ENCODE measurements at places on chromosomes 3 and 15. TPM values are rescaled to one million over a fixed set of nuclear protein-coding genes. Genes with fewer than 3 reads are reported as not detected.

GRCh38 chr3:30672959-30673358, 66.6 kb downstream of the TGFBR2 start:
- H3K36me3 ChIP-seq, result peaks cover 6% of the 10 kb centered on the region
- H3K27me3 ChIP-seq, result no peaks in the 10 kb centered on the region
- peaks cover 15% of the 10 kb centered on the region for H3K4me1 ChIP-seq
- DNase-seq, result no peak

- no peak overlapping the region for H3K4me3 ChIP-seq
- H3K4me1 ChIP-seq, result peaks cover 34% of the 10 kb centered on the region
- H3K27ac ChIP-seq, result no peak overlapping the region
These were observed 2.5 kb upstream of the HHLA2 start for GRCh38 chr3:108293858-108294257.

GRCh38 chr3:37986479-37987314, 3.9 kb upstream of the VILL start:
- H3K4me3 ChIP-seq, result peak overlapping the region; percentile 13
- H3K27me3 ChIP-seq, result no peaks in the 10 kb centered on the region
- H3K4me1 ChIP-seq, result peaks cover 78% of the 10 kb centered on the region
- peak overlapping the region; percentile 83 for H3K27ac ChIP-seq

GRCh38 chr3:43996379-43997301, 245.0 kb upstream of the TOPAZ1 start:
- H3K27ac ChIP-seq, result no peak overlapping the region
- peak; percentile 35 for DNase-seq
- H3K36me3 ChIP-seq, result no peaks in the 10 kb centered on the region
- H3K27me3 ChIP-seq, result peaks cover 2% of the 10 kb centered on the region
- H3K4me3 ChIP-seq, result peak overlapping the region; percentile 27
- H3K4me1 ChIP-seq, result no peaks in the 10 kb centered on the region

The ST3GAL6 gene
- total RNA-seq, result 67.2 TPM

The ANKUB1 gene
- not detected for total RNA-seq
